ENCODE measurements at places on chromosomes 12 and 14.
A peak's percentile ranks its signal among the peaks of the same experiment; 100 is the strongest.

- no peak overlapping the region for H3K27ac ChIP-seq
- no peaks in the 10 kb centered on the region for H3K27me3 ChIP-seq
- H3K4me1 ChIP-seq, result no peaks in the 10 kb centered on the region
Measured at GRCh38 chr14:44620121-44621019, 113.3 kb upstream of the FSCB start.

DNA sequence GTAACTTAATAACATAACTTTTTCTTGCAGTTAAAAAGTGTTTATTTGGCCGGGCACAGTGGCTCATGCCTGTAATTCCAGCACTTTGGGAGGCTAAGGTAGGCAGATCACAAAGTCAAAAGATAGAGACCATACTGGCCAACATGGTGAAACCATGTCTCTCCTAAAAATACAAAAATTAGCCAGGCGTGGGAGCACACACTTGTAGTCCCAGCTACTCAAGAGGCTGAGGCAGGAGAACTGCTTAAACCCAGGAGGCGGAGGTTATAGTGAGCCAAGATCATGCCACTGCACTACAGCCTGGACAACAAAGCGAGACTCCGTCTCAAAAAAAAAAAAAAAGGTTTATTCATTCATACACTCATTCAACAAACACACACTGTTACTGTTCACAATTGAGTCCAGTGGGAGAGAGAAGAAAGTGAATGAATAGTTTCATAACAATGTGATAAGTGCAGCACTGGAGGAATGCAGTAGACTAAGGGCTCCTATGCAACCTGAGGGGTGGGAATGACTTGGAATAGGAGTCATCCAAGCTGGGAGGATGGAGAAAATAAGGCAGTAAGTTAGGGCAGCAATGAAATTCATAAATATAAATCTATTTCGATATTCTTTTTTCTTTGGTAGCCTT is 19.8 kb downstream of the DAD1 start:
- peaks cover 76% of the 10 kb centered on the region for H3K36me3 ChIP-seq
- no peaks in the 10 kb centered on the region for H3K27me3 ChIP-seq
- peaks cover 24% of the 10 kb centered on the region for H3K4me1 ChIP-seq
- H3K4me3 ChIP-seq, result no peak overlapping the region
- DNase-seq, result no peak
- no peak overlapping the region for H3K27ac ChIP-seq

- H3K36me3 ChIP-seq, result no peaks in the 10 kb centered on the region
- DNase-seq, result peak; percentile 9
- H3K4me1 ChIP-seq, result peaks cover 8% of the 10 kb centered on the region
- H3K27ac ChIP-seq, result no peak overlapping the region
- no peaks in the 10 kb centered on the region for H3K27me3 ChIP-seq
Measured at GRCh38 chr14:89724628-89724960, 229.9 kb downstream of the EFCAB11 start.

GRCh38 chr14:91397965-91398591 is 19.5 kb downstream of the CCDC88C start:
- no peak for DNase-seq
- no peaks in the 10 kb centered on the region for H3K27me3 ChIP-seq
- no peaks in the 10 kb centered on the region for H3K36me3 ChIP-seq
- no peak overlapping the region for H3K27ac ChIP-seq
- H3K4me3 ChIP-seq, result no peak overlapping the region
- no peaks in the 10 kb centered on the region for H3K4me1 ChIP-seq

- H3K4me1 ChIP-seq, result no peaks in the 10 kb centered on the region
- H3K36me3 ChIP-seq, result no peaks in the 10 kb centered on the region
- no peak overlapping the region for H3K4me3 ChIP-seq
- DNase-seq, result no peak
Measured at GRCh38 chr12:47349137-47350061, 269.6 kb upstream of the AMIGO2 start.

GRCh38 chr12:97368462-97369163 is 94.0 kb upstream of the RMST start:
- no peak overlapping the region for H3K27ac ChIP-seq
- H3K4me3 ChIP-seq, result no peak overlapping the region
- H3K4me1 ChIP-seq, result no peaks in the 10 kb centered on the region

GRCh38 chr12:19945559-19946435 is 422.5 kb upstream of the PDE3A start:
- no peak overlapping the region for H3K4me3 ChIP-seq
- no peak overlapping the region for H3K27ac ChIP-seq
- H3K36me3 ChIP-seq, result no peaks in the 10 kb centered on the region
- no peaks in the 10 kb centered on the region for H3K27me3 ChIP-seq
- no peaks in the 10 kb centered on the region for H3K4me1 ChIP-seq
- no peak for DNase-seq

GRCh38 chr12:53564278-53564677 is 57.0 kb upstream of the NPFF start:
- H3K4me3 ChIP-seq, result no peak overlapping the region
- H3K27ac ChIP-seq, result no peak overlapping the region
- DNase-seq, result no peak
- H3K36me3 ChIP-seq, result no peaks in the 10 kb centered on the region
- no peaks in the 10 kb centered on the region for H3K27me3 ChIP-seq

DNA sequence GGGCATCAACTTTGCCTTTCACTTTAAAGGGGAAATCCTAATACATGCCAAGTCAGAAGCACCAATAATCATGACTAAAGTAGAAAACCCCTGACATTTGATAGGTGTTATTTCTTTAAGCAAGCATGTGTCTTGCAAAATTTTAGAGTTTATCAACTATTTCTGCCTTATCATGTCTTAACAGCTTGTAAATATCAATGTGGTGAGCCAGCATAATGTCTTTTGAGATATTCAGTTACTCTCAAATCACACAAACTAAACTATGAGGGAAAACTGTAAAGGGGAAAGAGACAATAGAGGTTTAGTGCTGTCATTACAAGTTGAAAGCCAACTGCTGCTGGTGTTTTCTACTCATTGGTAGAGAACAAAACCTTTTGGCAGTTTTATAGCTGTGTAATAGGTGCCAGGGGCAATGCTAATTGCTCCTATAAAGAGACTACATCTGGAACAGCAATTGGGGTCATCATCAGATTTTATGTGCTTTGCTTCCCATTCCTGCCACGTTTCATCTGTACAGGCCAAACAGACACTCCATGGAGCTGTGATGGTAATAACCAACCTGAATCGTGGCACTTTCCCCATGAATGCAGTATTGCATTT is 1027.4 kb downstream of the FSCB start:
- no peak overlapping the region for H3K4me3 ChIP-seq
- no peaks in the 10 kb centered on the region for H3K4me1 ChIP-seq
- no peaks in the 10 kb centered on the region for H3K27me3 ChIP-seq
- DNase-seq, result no peak
- H3K36me3 ChIP-seq, result no peaks in the 10 kb centered on the region

DNA sequence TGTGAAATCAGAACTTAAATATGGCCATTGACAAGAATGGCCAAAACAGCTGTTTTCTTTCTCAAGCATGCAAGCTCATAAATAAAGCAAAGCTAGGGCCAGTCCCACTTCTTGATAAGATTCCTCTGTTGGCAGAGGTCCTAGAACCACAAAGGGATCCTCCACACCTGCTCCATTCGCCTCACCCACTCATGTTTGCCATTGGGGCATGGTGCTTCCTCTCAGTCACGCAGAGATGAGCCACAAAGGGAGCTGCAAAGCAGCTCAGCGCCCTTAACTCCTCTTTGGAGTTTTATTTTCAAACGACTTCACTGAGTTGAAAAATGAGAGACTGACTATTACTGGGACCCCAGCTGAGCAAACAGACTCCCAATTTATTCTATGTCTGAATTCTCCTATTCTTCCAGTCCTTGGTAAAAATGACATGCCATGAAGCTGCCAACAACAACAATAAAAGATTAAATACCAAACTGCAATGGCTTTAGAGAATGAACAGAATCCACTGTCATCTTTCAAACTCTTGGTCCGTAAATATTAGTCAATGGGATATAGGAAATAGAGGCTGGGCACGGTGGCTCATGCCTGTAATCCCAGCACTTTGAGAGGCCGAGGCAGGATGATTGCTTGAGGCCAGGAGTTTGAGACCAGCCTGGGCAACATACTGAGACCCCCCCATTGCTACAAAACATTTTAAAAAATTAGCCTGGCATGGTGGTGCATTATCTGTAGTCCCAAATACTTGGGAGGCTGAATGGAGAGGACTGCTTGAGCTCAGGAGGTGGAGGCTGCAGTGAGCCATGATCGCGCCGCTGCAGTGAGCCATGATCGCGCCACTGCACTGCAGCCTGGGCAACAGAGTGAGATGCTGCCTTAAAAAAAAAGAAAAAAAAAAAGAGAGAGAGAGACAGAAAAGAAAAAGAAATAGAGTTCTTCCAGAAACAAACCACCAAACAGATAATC is 16.4 kb downstream of the MANSC1 start:
- H3K36me3 ChIP-seq, result no peaks in the 10 kb centered on the region
- no peaks in the 10 kb centered on the region for H3K27me3 ChIP-seq
- H3K27ac ChIP-seq, result no peak overlapping the region
- no peak for DNase-seq
- H3K4me3 ChIP-seq, result no peak overlapping the region
- H3K4me1 ChIP-seq, result peaks cover 12% of the 10 kb centered on the region

GRCh38 chr12:58140395-58140794 is 199.0 kb downstream of the ATP23 start:
- no peak overlapping the region for H3K27ac ChIP-seq
- no peaks in the 10 kb centered on the region for H3K4me1 ChIP-seq
- no peaks in the 10 kb centered on the region for H3K27me3 ChIP-seq
- no peak overlapping the region for H3K4me3 ChIP-seq

- peaks cover 60% of the 10 kb centered on the region for H3K36me3 ChIP-seq
- H3K27me3 ChIP-seq, result no peaks in the 10 kb centered on the region
- H3K4me1 ChIP-seq, result no peaks in the 10 kb centered on the region
- H3K27ac ChIP-seq, result no peak overlapping the region
- no peak overlapping the region for H3K4me3 ChIP-seq
- no peak for DNase-seq
Measured at GRCh38 chr14:34797747-34798583, 77.2 kb downstream of the BAZ1A start.

DNA sequence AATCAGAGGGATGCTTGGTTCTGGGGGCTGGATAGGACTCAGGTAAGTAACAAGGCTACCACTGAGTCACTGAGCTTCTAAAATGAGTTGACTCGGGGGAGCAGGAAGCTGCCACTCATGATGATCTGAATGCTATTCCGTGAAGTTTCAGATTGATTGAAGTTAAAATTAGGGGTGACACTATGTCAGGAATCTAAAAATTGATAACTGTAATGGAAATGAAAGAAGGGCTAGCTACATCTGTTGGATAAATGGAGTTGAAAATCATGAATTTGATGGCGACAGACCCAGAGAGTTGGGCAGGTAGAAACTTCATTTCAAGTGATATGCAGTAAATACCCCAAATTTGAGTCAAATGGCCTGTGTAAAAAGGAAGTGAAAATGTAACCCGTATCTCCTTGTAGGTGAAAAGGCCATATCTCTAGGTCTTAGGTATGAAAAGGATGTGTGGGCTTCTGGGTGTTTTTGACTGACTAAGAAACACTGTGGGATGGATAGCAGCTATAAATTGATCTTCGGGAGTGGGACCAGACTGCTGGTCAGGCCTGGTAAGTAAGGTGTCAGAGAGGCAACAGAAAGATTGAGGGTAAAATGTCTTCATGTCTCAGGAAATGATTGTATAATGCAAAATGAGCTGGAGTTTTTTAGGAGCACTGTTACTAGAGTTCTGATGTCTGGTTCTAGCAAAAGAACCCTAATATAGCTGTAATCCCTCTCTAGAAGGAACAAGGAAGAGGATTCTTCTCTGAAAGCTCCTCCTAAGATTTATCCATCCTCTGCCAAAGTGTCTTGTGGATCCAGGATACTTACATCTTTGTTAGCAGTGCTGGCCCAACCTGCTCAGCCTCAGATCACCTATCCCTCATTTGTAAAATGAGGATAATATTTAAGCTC is 57.3 kb downstream of the DAD1 start:
- no peak for DNase-seq
- peaks cover 31% of the 10 kb centered on the region for H3K36me3 ChIP-seq
- H3K27ac ChIP-seq, result peak overlapping the region; percentile 83
- peaks cover 45% of the 10 kb centered on the region for H3K4me1 ChIP-seq
- no peaks in the 10 kb centered on the region for H3K27me3 ChIP-seq

Data from SJSA1 (cell line).